ENCODE measurements at places on chromosomes 2 and 18.

DNA sequence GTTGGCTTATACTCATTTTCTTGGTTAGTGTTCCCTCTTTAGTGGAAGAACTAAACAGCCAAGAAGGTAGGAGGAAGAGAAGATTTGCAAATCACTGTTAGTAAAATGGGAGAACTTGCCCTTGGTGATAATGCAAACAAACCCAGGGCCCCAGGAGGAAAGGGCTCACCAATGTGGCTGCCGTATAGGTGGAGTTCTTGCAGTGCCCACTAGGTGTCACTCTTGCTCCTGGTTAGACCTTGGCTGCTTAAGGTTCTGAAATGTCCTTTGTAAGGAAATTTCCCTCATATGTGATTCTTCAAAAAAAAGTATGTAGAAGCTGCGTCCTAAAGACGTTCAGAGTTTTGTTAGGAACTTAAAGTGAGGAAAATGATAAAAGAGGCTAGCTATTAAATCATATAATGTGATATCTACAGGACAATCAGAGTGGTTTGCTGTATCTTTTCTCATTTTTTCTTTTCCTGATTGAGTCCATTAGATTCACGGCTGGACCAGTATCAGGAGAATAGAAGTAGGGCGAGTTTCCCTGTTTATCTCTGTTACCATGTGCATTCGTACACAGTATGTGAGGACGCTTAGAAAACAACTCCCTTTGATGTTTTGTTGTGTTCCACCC is 48.6 kb downstream of the RPIA start:
- DNase-seq, result peak; percentile 62

GRCh38 chr2:30702694-30703093 is 104.6 kb downstream of the CAPN13 start:
- DNase-seq, result no peak

- DNase-seq, result no peak
These were observed 54.3 kb downstream of the HAUS1 start for GRCh38 chr18:46158499-46158898.

GRCh38 chr18:42074704-42075103 is 119.7 kb downstream of the PIK3C3 start:
- no peak for DNase-seq

DNA sequence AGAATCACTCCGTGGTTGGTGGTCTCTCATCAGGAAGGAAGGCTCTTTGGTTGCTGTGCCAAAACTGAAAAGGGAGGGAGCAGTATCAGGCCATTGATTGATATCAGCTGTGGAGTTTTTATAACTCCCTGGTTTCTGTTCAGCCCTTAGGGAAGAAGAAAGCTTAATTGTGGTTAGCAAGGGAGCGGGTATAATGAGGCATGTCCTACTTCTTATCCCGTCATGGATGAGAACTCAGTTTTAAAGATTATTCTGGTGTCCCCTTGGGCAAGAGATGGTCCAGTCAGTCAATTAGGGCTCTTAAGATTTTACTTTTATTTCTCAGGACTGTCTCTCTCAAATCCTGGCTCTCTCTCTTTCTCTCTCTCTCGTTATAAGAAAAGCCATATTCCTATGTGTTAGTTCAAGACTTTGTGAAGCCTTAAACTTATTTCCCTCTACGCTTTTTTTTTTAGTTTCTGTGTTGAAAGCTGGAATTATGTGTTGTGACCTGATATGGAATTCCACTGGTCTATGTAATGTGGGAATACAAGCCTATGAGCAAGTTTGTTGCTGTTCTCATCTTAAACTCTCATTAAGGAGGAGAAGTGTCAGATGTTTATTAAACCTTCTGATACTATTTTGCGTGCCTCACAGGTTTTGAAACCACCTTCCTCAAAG is 514.0 kb upstream of the CDH2 start:
- no peak for DNase-seq

GRCh38 chr2:216355711-216356110 is 16.6 kb downstream of the MARCHF4 start:
- no peak for DNase-seq

DNA sequence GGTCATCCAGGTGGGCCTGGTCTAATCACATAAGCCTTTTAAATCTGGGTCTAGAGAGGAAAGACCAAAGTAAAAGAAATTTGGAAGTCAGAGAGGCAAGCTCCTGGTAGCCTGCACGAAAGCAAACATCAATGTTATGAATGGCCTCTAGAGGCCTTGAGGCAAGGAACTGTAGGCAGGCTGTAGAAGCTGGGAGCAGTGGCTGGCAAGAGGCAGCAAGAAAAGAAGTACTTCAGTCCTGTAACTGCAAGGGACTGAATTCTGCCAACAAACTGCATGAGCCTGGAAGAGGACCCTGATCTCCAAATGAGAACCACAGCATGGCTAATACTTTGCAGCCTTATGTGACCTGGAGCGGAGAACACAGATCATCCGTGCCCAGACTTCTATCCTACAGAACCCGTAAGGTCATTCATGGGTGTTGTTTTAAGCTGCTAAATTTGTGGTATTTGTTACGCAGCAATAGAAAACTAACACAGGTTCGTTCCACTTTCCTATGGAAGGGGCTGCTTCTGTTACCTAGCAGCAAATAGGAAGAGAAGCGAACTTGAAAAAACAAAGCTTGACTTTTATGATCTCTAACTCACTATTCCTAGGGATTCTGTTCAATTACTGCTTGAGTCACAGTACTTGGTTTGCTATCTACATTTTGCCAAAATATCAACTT is 1.2 kb downstream of the IMMT start:
- DNase-seq, result no peak

- DNase-seq, result peak; percentile 47
These were observed 61.3 kb downstream of the TMEM247 start for GRCh38 chr2:46540496-46541331.

Measured in HFF-Myc (cell line).